Right forelimb (tissue), 1 donor: ENCODE measurements at places on chromosomes 3 and 15.

DNA sequence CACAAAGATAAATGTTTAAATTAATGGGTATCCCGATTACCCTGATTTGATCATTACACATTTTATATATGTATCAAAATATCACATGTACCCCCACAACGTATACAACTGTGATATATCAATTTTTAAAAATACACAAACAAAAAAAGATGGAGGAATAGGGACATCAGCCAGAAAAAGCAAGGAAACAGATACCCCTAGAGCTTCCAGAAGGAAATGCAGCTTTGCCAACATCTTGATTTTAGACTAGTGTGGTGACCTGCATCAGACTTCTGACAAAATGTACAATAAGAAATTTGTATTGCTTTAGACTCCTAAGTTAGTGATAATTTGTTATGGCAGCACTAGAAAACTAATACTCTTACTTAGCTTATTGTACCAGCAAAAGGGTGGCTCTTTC lies 483.8 kb downstream of the TUSC7 start:
- DNase-seq = no peak

DNA sequence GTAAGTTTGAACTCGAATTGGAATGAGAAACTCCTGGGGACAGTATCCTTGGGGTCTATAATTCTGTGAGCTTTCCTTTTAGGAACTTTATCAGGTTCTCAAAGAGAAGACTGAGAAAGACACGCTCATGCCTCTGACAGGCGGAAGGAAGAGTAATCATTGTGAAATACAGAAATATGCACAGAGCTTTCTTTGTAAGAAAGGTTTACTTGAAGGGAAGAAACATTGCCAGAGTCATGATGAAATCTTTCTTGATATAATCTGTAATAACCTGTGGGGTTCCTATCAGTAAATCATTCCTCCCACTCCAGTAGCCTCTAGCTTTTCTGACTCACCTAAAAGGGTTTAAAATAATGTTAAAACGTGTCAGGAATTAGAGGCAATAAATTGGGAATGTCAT lies 83.6 kb upstream of the CCDC39 start:
- DNase-seq = no peak

DNA sequence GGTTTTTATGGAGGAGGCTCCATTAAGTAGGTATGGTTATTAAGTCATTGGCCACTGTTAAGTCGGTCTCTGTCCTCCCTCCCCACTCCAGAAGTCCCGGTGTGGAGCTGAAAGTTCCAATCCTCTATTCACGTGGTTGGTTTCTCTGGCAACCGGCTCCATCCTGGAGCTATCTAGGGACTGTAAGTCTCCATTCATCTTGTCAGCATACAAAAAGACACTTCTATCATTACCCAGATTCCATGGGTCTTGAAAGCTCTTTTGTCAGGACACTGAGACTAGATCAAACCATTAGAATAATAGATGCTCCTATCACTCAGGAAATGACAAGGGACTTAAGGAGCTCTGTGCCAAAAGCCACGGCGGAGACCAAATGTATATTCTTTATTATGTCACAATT lies 110.3 kb downstream of the PIK3CB start:
- no peak for DNase-seq

GRCh38 chr15:39738998-39739397 lies 43.6 kb downstream of the FSIP1 start:
- DNase-seq = no peak

GRCh38 chr3:185645596-185646381 lies 59.7 kb downstream of the SENP2 start:
- DNase-seq = no peak
